ENCODE measurements at places on chromosomes 5 and 9.

DNA sequence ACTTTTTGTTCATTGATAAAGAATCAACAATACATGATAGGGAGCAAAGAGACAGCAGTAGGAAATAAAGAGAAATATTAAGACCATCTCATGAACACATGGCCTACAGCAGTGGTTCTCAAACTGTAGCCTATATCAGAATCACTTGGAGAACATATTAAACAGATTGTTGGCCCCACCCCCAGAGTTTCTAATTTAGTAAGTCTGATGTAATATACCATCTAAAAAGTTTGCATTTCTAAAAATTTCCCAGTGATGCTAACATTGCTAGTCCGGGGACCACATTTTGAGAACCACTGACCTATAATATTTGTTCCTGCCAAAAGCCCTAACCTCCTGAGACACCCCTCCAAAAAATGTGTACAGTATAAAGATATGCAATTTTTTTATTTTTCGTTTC lies 306.2 kb upstream of the NREP start:
- no peak for DNase-seq

GRCh38 chr5:5492087-5492933 lies 69.8 kb downstream of the ICE1 start:
- peak; percentile 28 for DNase-seq

- DNase-seq = no peak
Observed at GRCh38 chr9:108095496-108095895, 605.9 kb upstream of the KLF4 start.

GRCh38 chr5:103600086-103600485 lies 37.5 kb upstream of the NUDT12 start:
- DNase-seq = no peak

DNA sequence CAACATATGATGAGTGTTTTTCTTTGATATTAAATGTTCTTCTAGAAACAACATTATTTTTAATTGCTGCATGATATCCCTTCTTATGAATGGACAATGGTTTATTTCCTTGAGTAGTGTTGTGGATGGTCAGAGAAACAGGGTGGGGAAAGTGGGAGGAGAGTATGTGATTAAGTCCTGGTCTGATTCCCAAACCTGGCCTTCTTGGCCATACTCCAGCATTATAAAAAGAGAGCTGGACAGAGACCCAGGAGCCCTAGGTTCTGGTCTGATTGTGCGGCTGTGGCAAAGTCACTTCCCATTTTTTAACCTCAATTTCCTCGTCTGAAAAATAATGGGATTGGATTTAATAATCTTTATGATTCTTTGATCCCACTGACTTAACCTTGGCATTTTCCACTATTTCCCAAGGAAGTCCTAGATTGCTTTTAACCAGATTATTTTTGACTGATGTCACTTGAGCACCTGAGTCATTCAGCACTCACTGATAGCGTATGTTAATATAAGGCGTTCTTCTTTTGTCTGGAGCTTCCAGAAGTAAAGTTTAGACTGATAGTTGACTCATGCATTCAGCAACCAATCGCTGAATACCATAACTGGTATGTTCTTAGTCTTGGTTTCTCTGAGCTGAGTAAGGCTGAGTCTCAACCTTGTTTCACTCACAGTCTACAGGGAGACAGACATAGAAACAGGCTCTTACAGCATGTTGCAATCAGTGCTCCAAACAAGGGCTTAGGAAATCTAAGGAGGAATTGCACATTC lies 26.2 kb downstream of the OSMR start:
- DNase-seq = no peak

DNA sequence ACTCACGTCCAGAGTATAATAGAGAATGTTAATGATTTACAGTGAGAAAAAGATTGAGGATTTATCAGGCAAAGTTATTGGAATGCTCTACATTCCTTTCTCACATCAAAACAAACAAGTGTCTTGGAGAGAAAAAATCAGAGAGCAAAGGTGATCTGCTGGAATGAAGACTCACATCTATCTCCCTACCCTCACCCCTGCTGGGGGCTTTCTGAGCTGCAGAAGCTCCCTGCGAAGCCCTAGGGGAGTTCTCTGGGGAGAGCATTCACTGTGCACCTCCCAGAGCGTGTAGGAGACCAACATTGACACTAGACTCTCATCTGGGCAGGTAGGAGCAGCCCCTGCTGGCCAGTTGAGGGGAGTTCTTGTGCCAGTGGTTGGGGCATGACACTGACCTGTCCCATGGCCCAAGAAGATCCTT lies 76.6 kb upstream of the ADAMTS16 start:
- DNase-seq = no peak

DNA sequence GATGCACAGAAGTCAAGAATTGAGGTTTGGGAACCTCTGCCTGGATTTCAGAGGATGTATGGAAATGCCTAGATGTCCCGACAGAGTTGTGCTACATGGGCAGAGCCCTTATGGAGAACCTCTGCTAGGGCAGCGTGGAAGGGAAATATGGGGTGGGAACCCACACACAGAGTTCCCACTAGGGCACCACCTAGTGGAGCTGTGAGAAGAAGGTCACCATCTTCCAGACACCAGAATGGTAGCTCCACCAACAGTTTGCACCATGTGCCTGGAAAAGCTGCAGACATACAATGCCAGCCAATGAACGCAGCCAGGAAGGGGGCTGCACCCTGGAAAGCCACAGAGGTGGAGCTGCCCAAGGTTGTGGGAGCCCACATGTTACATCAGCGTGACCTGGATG lies 104.5 kb downstream of the STK32A start:
- no peak for DNase-seq

DNA sequence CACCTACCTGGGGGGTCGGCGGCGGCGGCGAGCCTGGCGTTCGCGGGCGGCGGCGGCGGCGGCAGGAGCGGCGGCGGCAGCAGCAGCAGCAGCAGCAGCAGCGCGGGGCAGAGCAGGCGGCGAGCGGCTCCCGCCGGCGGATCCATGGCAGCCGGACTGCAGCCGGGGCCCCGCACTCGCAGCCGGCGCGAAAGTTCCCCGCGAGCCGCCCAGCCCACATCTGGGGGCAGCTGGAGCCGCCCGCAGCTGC lies 153 bp downstream of the ADAMTS2 start:
- DNase-seq = no peak

GRCh38 chr9:98993570-98993945 lies 49.9 kb downstream of the COL15A1 start:
- DNase-seq = no peak

DNA sequence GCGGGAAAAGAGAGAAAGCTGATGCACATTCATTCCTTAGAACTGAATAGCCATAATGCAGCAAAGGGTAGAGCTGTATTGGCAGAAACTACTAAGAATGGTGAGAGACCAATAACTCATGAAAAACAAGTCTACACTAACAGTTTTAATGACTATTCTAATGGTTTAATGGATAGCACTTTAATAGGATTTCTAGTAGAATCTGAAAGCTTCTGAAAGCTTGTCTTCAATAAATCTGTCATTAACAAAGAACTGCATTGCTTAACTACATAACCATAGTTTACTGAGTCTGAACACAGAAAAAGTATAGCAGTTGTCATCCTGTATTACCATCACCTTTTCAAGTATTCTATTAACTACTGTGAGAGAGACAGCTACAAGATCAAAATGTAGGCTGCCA lies 617.8 kb upstream of the DMAC1 start:
- DNase-seq = no peak

- no peak for DNase-seq
Observed at GRCh38 chr9:108709126-108709525, 146.7 kb downstream of the ACTL7B start.

GRCh38 chr5:82694711-82695285 lies 382.4 kb downstream of the TMEM167A start:
- DNase-seq = no peak

GRCh38 chr5:171484460-171484899 lies 65.0 kb downstream of the FGF18 start:
- peak; percentile 17 for DNase-seq

Measured in effector memory CD4-positive, alpha-beta T cell (primary cell).